ENCODE measurements at places on chromosomes 6 and 20. TPM values are rescaled to one million over a fixed set of nuclear protein-coding genes. Genes with fewer than 3 reads are reported as not detected.

The VIP gene
- polyA plus RNA-seq = 0.68 TPM

- DNase-seq = no peak
These were observed 34.3 kb downstream of the SLC22A23 start for GRCh38 chr6:3422435-3423070.

DNA sequence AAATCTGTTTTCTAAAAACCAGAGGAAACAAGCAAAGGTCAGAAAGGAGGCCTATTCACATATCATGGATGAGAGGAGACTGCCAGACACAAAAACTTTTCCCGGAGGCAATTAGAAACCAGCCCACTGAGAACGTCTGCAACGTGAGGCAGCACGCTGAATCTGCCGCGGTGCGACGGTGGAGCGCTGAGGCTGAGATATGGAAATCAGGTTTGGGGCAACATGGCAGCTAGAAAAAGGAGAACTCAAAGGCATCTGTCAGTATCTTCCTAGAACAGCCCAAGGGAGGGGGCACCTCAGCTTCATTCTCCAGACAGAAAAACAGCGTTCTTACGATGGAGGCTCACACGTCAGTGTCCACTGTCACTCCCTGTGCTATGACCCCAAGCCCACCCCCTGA lies 5.2 kb downstream of the PRELID3B start:
- DNase-seq = no peak

The EYA4 gene
- polyA plus RNA-seq = 11.3 TPM

The TRIM15 gene
- not detected for polyA plus RNA-seq

The VSX1 gene
- polyA plus RNA-seq = not detected

DNA sequence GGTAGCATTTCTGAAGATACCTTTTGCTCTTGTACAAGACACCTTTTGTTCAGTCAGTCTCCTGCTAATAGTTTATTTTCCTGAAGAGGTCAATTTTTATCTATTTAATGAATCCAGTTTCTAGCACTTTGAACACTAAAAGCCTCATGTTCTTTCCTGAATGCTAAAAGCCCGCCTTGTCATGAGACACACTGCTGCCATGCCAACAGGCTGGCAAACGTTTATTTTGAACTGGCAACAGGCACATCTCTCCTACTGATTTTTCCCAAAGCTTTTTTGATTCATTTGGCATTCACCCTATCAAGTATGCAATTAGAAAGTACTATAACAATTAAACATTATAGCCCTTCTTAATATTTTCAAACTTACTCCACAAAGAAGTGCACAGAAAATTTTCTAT lies 421.2 kb upstream of the EYS start:
- no peak for DNase-seq

DNA sequence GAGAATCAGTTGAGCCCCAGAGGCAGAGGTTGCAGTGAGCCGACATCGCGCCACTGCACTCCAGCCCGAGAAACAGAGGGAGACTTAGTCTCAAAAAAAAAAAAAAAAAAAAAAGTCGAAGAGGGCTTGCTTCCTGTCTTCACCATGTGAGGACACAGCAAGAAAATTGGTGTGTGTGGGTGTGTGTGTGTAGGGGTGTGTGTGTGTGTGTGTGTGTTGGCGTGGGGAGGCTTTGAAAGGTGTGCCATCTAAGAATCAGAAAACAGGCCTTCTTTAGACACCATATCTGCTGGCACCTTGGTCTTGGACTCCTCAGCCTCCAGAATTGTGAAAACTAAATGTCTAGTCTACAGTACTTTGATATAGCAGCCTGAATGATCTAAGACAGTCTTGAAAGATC lies 6.9 kb upstream of the RBPJL start:
- DNase-seq = no peak

The TMEM244 gene
- polyA plus RNA-seq = not detected

DNA sequence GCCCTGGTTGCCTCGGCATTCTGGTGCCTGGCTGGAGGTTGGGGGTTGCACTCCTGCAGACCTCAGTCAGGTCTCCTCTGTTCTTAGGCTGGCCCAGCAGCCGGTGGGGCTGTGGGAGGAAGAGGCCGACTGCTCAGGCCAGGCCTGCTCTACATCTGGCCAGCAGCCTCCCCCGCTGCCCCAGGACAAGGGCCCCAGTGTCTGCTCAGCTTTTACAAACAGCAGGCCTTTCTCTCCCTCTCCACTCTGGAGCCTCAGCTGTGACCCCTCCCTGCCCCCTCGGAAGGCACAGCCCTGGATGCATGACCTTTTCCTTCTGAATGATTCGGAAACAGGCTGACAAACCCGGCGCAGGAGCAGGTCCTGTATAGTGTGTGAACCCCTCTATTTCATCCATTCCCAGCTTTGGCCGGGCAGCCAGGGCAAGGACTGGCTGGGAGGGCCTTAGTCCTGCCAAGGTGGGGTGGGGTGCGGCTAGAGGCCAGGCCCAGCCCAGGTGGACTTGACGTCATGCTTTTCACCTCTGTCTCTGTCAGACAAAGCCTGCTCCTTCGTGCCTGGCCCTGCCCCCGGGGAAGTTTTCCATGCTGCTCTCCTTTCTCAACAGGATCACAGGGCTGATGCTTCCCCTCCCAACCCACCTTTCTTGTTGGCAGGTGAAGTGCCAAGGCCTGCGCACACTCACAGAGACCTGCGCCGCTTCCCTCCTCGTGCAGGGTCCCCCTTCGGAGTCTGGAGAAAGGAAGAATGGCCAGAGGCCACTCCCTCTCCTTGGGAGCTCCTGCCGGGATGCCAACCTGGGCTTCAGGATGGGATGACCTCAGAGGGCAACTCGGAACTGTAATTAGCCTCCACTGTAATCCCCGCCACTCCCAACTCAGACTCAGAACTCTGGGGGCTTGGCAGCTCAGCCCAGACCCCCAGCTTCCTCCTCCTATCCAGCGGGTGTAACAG lies 10.1 kb upstream of the ITPR3 start:
- DNase-seq = no peak

GRCh38 chr6:125151700-125152099 lies 1.9 kb upstream of the TPD52L1 start:
- no peak for DNase-seq

DNA sequence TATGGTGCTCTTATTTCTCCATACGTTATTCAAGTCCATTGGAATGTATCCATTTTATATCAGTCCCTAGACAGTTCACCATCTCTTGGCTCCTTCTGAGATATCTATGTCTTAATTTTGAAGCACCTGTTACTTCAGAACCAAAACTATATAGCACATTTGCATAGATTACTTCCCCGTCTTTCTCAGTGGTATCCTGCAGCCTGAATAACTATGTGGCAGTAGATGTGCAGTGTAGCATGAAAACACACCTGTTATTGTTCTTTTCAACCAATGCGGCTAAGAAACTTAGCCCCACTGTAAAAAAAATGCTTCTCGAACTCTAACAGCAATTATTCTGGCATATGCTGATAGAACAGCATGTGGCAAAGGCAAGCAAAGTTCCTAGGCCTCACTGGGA lies 1184.4 kb upstream of the ADGRB3 start:
- no peak for DNase-seq

GRCh38 chr6:62640749-62641148 lies 354.7 kb upstream of the KHDRBS2 start:
- no peak for DNase-seq

GRCh38 chr20:1893721-1894470 lies 1.3 kb upstream of the SIRPA start:
- no peak for DNase-seq

GRCh38 chr20:34254979-34255378 lies 13.8 kb downstream of the ASIP start:
- DNase-seq = no peak

Data from left renal pelvis (tissue), 4 donors.